ENCODE measurements at places on chromosomes 7 and 10.

GRCh38 chr7:139873593-139874301, 44.7 kb downstream of the TBXAS1 start:
- DNase-seq: no peak

DNA sequence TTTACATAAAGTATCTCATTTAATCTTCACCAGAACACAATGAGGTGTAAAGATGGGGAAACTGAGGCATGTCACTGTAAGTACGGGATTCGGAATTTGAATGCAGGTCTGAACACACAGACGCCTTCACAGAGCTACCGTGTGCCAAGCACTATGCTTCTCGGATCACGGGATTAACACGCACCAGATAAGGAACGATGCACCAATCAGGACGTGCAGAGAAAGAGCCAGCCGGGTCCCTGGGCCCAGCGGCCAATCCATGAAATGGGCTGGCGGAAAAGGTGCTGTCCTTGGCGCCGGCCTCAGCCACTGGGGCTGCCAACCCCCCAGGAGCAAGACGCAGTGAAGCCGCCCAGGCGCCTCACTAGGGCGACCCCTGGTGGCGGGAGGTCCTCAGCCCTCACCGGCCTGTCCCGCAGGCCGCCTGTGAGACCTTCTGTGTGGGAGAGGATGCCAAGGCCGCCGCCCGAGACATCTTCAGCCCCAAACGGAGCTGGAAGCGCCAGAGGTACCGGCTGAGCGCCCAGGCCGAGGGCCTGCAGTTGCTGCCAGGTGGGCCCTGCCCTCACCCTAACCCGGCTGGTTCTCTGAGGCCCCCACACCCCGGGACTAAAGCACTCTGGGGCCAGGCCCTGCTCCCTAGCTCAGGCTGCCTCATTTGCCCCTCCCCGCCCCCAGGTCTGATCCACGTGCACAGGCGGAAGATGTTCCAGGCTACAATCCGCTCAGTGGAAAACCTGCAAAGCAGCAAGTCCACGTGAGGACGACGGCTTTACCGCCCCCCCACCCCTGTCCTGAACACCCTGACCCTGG, 15.6 kb downstream of the ATG9B start:
- no peak for DNase-seq

GRCh38 chr10:33022691-33023090, 64.7 kb upstream of the ITGB1 start:
- DNase-seq: no peak

DNA sequence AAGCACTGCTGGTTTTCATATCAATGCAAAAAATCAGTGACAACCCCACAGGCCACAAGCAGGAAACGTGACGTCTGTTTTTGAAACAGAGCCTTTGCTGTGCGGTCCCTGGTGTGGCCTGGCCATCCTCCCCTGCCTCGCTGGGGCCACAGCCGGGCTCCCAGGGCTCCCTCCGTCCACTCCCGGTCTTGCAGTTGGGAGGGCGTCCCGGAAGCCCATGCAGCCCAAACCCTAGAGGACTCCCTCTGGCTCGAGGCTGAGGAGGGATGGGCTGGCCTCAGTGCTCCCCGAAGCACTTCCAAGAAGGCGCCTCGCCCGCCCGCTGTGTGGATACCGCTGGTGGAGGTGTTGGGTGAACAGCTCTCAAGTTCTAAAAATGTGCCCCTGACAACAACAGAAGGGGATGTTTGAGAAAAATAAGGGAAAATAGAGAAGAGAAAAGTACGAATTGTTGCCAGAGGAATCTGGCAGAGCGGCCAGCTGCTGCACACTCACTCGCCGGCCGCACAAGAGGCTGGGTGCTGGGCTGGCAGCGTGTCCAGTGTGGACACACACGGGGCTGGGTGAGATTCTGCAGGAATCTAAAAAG, 73.5 kb downstream of the ZRANB1 start:
- no peak for DNase-seq

DNA sequence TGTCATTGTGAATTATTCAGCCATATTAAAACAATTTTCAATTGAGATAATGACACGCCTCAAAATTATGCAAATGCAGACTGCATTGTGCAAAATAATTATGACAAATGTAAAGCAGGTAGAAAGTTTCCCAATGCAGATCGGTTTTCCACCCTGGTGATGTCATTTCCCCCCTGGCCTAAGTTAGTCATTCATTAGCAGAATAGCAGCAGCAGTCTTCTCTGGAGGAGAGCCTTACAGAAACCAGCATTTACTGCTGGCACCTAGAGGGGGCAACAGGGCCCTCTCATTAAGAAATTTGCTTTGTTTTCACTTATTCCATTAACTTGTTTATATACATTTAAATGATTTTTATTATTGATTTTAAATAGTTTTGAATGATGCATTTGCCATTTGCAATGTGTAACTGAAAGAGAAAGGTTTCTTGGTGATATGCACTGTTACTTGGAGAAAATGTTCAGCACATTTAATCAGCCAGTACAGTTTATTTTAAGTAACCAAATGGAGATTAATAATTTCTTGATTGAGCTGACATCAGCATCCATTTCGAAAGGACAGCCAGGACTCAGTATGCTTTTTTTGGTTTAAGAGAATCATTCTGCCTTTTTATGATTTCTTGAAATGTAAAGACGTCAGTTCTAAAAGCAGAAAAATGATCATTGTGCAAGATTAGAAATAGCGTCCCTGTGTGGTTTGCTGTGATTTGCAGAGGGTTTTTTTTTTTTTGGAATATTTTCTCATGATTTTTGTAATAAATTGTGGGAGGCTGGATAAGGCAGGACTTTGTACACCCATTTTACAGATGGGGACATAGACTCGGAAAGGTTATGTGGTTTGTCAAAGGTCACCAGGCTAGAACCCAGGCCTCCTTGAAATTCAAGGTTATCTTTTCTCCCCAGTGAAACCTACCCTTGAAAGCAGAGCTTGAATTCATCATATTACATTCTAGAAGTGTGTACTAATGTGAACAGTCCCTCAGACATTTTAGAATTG, 3.5 kb downstream of the ARID5B start:
- DNase-seq: no peak

DNA sequence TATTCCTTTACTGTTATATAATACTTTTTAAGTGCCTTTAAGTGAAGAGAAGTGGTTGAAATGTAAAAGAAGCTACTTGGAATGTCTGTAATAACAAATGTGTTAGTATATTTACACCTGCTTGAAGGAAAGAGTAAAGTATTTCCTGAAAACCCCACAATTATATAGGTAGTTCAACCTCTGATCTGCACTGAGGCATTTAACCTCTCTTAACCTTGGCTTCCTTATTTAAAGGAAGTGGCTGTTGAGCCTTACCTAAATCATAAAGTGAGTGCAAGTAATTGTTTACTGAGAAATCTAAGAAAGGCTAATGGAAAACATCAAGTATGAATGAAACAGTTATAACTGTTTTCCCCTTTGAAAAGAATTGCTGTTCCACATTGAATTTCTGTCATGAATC, 294.5 kb downstream of the ADK start:
- DNase-seq: no peak

- DNase-seq: no peak
Observed at GRCh38 chr10:69802424-69803161, 887 bp downstream of the COL13A1 start.

GRCh38 chr7:103715376-103716120, 269.5 kb upstream of the SLC26A5 start:
- DNase-seq: no peak

GRCh38 chr10:69817078-69817581, 15.4 kb downstream of the COL13A1 start:
- no peak for DNase-seq

GRCh38 chr10:58851606-58852005, 324.8 kb upstream of the PHYHIPL start:
- DNase-seq: no peak

DNA sequence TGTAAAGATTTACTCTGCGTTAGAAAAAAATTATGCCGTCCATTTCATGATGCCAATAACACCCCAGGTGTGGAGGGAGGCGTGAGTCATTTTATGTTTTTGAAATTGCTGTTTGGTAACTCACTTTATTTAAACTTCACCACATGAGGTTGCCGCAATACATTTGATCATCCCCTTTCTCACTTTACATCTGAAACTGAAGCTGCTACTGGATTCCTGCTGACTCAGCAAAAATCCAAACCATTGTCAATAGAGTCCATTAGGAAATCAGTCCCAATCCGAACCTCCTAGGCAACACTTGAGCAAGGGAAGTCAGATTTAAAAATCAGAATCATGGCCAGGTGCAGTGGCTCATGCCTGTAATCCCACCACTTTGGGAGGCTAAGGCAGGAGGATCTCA, 136.6 kb upstream of the SVIL start:
- DNase-seq: no peak

DNA sequence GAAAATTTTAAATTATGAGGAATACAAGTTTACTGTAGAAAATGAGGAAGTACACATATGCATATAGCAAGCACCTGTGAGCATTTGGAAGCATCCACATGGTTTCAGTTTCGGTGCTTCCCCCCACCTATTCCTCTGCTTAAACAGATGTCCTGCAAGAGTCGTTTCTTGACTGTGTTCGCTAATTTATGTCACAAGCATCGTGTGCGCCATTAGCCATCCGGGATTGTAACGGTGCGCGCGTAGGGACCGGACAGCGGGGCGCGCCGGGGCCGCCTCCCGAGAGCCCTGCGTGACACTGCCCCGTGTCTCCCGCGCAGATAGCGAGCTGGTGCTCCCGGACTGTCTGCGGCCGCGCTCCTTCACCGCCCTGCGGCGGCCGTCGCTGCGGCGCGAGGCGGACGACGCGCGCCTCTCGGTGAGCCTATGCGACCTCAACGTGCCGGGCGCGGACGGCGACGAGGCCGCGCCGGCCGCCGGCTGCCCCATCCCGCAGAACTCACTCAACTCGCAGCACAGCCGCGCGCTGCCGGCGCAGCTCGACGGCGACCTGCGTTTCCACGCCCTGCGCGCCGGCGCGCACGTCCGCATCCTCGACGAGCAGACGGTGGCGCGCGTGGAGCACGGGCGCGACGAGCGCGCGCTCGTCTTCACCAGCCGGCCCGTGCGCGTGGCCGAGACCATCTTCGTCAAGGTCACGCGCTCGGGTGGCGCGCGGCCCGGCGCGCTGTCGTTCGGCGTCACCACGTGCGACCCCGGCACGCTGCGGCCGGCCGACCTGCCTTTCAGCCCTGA, 90.9 kb downstream of the NEURL1 start:
- no peak for DNase-seq

GRCh38 chr10:122786269-122786668, 59.4 kb downstream of the CUZD1 start:
- no peak for DNase-seq

GRCh38 chr10:6394084-6394483, 186.0 kb downstream of the PRKCQ start:
- no peak for DNase-seq

- no peak for DNase-seq
Observed at GRCh38 chr10:114401195-114401791, 3.0 kb downstream of the AFAP1L2 start.

- DNase-seq: no peak
Observed at GRCh38 chr10:112768121-112768520, 181.9 kb upstream of the TCF7L2 start.

- DNase-seq: peak; percentile 53
Observed at GRCh38 chr10:86313621-86314041, 53.0 kb downstream of the GRID1 start.

- no peak for DNase-seq
Observed at GRCh38 chr10:3428826-3429225, 256.2 kb upstream of the PITRM1 start.

GRCh38 chr7:143389316-143390103, 8.4 kb downstream of the ZYX start:
- DNase-seq: no peak

GRCh38 chr7:79403451-79403850, 50.0 kb downstream of the MAGI2 start:
- no peak for DNase-seq

- DNase-seq: no peak
Observed at GRCh38 chr7:103573479-103574058, 127.6 kb upstream of the SLC26A5 start.

- no peak for DNase-seq
Observed at GRCh38 chr7:40922316-40922670, 780.6 kb downstream of the INHBA start.

DNA sequence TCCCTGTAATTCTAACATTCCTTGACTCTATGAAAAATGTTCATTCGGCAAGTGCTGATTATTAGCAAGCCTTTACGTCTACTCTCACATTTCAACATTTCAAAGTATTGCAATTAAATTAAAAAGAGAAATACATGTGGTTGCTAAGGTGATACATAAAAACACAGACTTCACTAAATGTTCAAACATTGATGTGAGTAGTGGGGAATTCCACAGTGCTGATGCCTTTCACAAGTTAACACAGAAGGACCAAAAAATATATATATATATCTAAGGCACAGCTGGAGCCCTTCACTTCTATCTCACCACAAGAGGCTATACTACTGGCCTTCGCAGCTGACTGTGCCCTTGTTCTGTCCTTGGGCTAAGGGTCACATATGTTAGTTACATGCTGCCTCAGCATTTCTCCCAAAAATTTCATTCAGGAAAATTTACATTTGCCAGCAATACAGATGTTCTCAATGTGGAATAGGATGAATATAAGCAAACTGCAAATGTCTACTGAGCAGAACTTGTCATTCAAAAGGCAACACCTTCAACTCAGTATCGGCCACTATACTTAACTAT, 13.9 kb downstream of the CTTNBP2 start:
- DNase-seq: no peak

- no peak for DNase-seq
Observed at GRCh38 chr7:101957744-101958525, 140.5 kb downstream of the CUX1 start.

GRCh38 chr7:2670720-2671391, 17.1 kb upstream of the AMZ1 start:
- DNase-seq: no peak

GRCh38 chr10:8037199-8037801, 17.2 kb upstream of the GATA3 start:
- no peak for DNase-seq

DNA sequence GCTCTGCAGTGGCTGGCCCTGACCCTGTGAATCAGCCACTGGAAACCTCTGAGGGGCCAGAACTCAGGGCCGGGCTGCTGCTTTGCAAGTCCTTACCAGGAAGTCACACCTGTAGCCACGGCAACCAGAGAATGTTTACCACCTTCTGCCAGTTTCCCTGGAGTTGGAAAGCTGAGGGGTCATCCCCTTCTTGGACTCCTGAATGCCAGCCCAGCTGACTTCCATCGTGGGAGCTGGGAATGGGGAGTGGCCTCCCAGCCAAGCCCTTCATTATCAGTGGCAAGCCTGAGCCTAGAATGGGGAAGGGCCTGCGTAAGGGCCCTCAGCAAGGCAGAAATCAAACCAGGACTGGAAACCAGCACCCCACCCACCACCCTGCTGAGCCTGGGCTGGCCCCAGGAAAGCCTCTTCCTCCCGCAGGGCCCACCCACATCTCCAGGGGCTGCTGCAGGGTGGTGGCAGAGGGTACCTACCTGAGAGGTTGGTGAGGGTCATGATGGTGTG, 6.5 kb upstream of the CRHR2 start:
- no peak for DNase-seq

- no peak for DNase-seq
Observed at GRCh38 chr7:99790407-99790806, 6.4 kb upstream of the CYP3A4 start.

All from DMS79 (cell line).